ENCODE measurements at places on chromosomes 7 and 10. TPM values are rescaled to one million over a fixed set of nuclear protein-coding genes. Genes with fewer than 3 reads are reported as not detected.

GRID2IP gene
- 0.88 TPM for total RNA-seq

DNA sequence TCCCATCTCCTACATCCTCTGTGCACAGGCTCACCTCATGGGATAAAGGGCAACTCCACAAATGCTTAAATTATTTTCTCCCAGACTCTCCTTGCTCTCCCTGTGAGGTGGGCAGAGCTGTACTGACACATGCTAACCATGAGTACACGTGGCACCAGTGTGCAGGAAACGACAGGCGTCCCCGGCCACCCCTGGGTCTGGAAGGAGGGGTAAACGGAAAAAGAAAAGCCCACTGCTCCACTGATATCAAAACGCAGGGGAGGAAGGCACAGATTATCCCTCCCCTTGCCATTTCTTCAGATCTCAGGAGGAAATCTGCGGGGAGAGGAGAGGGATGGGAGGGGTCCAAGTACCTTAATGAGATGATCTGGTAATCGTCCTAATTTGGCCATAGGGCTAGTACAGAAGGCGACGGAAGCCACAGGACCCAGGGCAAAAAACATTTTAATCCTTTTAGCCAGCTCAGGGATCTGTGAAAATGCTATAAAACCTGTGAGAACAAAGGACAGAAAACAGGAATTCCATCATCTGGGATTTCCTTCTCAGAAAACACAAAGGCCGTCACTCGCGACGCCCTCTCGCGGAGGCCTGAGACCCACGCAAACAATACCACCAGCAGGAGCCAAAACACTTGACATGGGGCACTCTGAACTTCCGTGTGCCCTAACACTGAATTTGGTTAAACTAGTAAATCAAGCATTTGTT lies 17.8 kb upstream of the CH25H start:
- H3K4me1 ChIP-seq = no peaks in the 10 kb centered on the region
- no peaks in the 10 kb centered on the region for H3K27me3 ChIP-seq
- peak overlapping the region; percentile 62 for H3K27ac ChIP-seq
- no peaks in the 10 kb centered on the region for H3K36me3 ChIP-seq
- no peak overlapping the region for H3K4me3 ChIP-seq

DNAJC2 gene
- total RNA-seq = 21.3 TPM

SCART1 gene
- 3.7 TPM for total RNA-seq

NAT16 gene
- total RNA-seq = not detected

- H3K4me1 ChIP-seq = no peaks in the 10 kb centered on the region
- no peak overlapping the region for H3K4me3 ChIP-seq
- H3K27ac ChIP-seq = no peak overlapping the region
- DNase-seq = no peak
- H3K36me3 ChIP-seq = no peaks in the 10 kb centered on the region
- H3K27me3 ChIP-seq = no peaks in the 10 kb centered on the region
Observed at GRCh38 chr10:6617309-6618076, 37.4 kb upstream of the PRKCQ start.

GRCh38 chr10:119713744-119714483 lies 11.9 kb upstream of the INPP5F start:
- no peaks in the 10 kb centered on the region for H3K27me3 ChIP-seq
- no peak for DNase-seq
- no peak overlapping the region for H3K27ac ChIP-seq
- H3K36me3 ChIP-seq = no peaks in the 10 kb centered on the region

PTPRN2 gene
- 2.2 TPM for total RNA-seq

NPSR1 gene
- not detected for total RNA-seq

DNA sequence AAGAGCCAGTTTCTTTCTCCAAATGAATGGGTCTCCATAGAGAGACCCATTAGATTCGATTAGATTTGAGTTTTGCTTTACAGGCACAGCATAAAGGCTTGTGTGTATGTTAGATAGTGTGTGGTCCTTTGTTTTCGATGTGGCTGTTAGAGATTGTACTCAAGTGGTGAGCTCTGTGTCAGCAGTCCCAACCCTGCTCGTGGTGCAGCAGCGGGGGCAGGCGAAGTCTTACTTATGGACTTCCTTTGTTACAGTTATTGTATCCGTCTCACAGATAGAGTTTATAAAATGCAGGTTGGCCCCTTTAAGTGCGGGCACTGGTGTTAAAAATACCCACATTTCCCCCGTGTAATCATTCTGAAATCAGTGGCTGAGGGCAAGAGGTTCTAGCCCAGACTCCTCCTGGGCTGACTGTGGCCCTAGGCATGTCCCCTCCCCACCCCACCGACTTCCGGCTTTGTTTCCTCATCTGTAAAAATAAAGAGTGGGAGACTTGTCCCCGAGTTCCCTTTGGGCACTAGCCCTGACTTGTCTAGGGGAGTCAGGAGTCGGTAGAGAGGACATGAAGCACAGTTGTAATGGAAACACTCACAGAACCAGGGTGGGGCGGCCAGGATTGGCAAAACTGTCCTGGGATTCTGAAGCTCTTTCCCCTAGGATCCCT lies 28.6 kb downstream of the MTURN start:
- peak overlapping the region; percentile 60 for H3K27ac ChIP-seq
- no peak overlapping the region for H3K4me3 ChIP-seq
- no peak for DNase-seq
- H3K27me3 ChIP-seq = no peaks in the 10 kb centered on the region

GRCh38 chr10:17801507-17801906 lies 7.6 kb upstream of the MRC1 start:
- no peaks in the 10 kb centered on the region for H3K36me3 ChIP-seq
- no peak overlapping the region for H3K27ac ChIP-seq
- H3K27me3 ChIP-seq = no peaks in the 10 kb centered on the region
- H3K4me1 ChIP-seq = no peaks in the 10 kb centered on the region
- no peak overlapping the region for H3K4me3 ChIP-seq

- no peaks in the 10 kb centered on the region for H3K36me3 ChIP-seq
- H3K4me1 ChIP-seq = no peaks in the 10 kb centered on the region
- H3K4me3 ChIP-seq = no peak overlapping the region
- H3K27me3 ChIP-seq = no peaks in the 10 kb centered on the region
- no peak overlapping the region for H3K27ac ChIP-seq
Observed at GRCh38 chr7:79653136-79653631, 199.7 kb upstream of the MAGI2 start.

DNA sequence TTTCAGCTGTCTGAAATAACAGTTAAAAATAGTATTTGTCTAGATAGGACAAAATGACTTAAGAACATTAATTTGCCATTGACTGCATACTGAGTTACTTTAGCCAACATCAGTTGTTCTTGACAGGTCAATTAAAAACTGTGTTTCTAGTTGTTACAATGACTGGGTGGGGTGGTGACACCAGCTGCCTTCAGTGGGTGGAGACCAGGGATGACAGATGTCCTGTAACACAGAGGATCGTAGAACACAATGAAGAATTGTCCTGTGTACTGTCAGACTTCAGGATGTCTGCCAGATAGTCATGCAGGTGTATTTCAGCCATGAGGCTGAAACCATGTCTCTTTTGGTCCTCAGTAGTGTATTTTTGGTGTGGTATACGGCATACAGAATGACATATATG lies 24.4 kb downstream of the TRUB1 start:
- no peak overlapping the region for H3K4me3 ChIP-seq
- no peaks in the 10 kb centered on the region for H3K36me3 ChIP-seq
- no peaks in the 10 kb centered on the region for H3K4me1 ChIP-seq
- H3K27me3 ChIP-seq = no peaks in the 10 kb centered on the region
- no peak for DNase-seq
- H3K27ac ChIP-seq = no peak overlapping the region

GRCh38 chr7:18828260-18828993 lies 289.0 kb downstream of the TWIST1 start:
- DNase-seq = no peak
- no peak overlapping the region for H3K4me3 ChIP-seq
- no peaks in the 10 kb centered on the region for H3K27me3 ChIP-seq
- no peaks in the 10 kb centered on the region for H3K4me1 ChIP-seq

SUGCT gene
- total RNA-seq = 4.0 TPM

DNA sequence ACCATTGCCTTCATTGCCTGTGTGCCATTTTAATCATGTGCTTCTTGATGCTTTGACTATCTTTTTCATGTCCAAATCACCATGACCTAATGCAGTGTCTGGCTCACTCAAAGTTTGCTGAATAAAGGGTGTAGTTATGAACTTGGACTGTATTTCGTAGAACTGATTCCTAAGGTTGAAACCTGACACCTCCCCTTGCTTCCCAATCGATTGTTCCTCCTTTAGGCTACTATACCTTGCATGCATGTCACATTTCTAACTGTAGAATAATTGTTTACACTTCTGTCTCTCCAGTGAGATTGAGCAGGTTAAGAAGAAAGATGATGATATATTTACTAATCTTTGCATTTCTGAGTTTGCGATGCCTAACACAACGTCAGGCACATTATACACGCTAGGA lies 41.0 kb upstream of the CDK1 start:
- H3K27me3 ChIP-seq = no peaks in the 10 kb centered on the region
- H3K36me3 ChIP-seq = no peaks in the 10 kb centered on the region
- H3K27ac ChIP-seq = no peak overlapping the region
- H3K4me3 ChIP-seq = no peak overlapping the region
- no peaks in the 10 kb centered on the region for H3K4me1 ChIP-seq

DNA sequence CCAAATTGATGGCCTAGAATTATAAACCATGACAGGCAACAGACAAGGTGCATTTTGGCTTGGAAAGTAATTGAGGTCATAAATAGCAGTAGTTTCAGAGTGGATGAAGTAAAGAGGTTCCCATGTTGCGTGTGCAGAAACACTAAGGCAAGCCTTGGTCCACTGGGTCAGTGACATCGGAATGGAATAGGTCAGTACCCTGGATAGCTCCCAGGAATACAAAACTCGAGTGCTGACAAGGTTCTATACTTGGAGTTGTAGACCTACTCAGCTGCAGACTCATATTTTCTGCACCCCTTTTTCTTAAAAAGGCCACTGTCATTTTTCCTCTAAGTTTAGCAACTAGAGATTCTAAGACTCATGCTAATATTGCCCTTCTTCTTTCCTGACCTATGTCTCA lies 132.8 kb downstream of the DYNC1I1 start:
- H3K27me3 ChIP-seq = peaks cover 10% of the 10 kb centered on the region
- no peak overlapping the region for H3K27ac ChIP-seq
- no peak for DNase-seq

GRCh38 chr10:131832056-131832685 lies 68.6 kb upstream of the PPP2R2D start:
- no peaks in the 10 kb centered on the region for H3K36me3 ChIP-seq
- H3K4me1 ChIP-seq = no peaks in the 10 kb centered on the region
- no peak for DNase-seq
- no peak overlapping the region for H3K4me3 ChIP-seq
- H3K27ac ChIP-seq = no peak overlapping the region

GRCh38 chr7:135253851-135254771 lies 20.5 kb downstream of the STRA8 start:
- H3K27me3 ChIP-seq = no peaks in the 10 kb centered on the region
- no peak for DNase-seq
- no peak overlapping the region for H3K4me3 ChIP-seq
- peaks cover 16% of the 10 kb centered on the region for H3K4me1 ChIP-seq
- H3K27ac ChIP-seq = peak overlapping the region; percentile 83
- no peaks in the 10 kb centered on the region for H3K36me3 ChIP-seq

GRCh38 chr7:96562966-96563365 lies 146.7 kb downstream of the SEM1 start:
- DNase-seq = no peak
- H3K27ac ChIP-seq = no peak overlapping the region
- no peak overlapping the region for H3K4me3 ChIP-seq
- no peaks in the 10 kb centered on the region for H3K27me3 ChIP-seq

SH2B2 gene
- 6.6 TPM for total RNA-seq

GRCh38 chr7:116836048-116836447 lies 26.3 kb upstream of the CAPZA2 start:
- H3K4me1 ChIP-seq = no peaks in the 10 kb centered on the region
- no peak overlapping the region for H3K4me3 ChIP-seq
- no peaks in the 10 kb centered on the region for H3K27me3 ChIP-seq
- no peak overlapping the region for H3K27ac ChIP-seq
- no peaks in the 10 kb centered on the region for H3K36me3 ChIP-seq
- DNase-seq = no peak

HHEX gene
- 5.6 TPM for total RNA-seq
